ENCODE measurements at places on chromosomes 3 and 15.
A peak's percentile ranks its signal among the peaks of the same experiment; 100 is the strongest.

GRCh38 chr3:183460081-183461055 lies 31.9 kb upstream of the MCF2L2 start:
- no peak for DNase-seq

DNA sequence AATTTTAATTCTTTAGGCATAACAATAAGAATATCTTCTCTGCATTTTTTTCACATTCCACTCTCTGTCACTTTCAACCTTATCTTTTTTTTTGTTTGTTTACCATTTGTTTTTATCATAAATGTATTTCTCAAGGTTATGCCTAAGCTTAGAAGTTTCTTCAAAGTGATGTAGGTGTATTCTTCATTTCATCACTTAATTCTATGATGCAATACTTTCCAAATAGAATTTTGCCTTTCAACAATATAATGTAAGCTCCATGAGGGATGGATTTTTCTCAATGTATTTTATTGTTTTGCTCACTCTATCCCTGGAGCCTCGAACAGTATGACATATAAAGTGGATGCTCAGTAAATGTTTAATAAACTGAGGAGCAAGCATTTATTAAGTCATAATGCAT lies 444.9 kb downstream of the EPHA6 start:
- no peak for DNase-seq

DNA sequence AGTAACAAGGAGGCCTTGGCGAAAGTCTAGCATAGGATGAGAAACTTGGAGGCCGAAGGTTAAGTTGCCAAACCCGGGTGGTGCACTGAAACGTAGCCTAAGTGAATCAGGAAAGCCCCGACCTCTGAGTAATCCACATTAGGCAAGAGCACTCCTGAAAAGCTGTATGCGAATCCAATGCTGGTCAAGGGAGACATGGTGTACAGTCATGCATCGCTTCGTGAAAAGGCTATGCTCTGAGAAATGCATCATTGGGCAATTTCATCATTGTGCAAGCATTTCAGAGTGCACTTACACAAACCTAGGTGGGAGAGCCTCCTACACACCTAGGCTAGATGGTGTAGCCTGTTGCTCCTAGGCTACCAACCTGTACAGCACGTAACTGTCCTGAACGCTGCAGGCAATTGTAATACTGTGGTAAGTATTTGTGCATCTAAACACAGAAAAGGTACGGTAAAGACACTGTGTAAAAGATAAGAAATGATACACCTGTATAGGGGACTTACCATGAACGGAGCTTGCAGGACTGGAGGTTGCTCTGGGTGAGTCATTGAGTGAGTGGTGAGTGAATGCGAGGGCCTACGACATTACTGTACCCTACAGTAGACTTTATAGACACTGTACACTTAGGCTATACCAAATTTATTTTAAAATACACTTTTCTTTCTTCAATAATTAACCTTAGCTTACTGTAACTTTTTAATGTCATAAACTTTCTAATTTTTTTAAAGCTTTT lies 222.5 kb downstream of the SHQ1 start:
- no peak for DNase-seq

GRCh38 chr3:70256566-70256965 lies 55.9 kb downstream of the MDFIC2 start:
- no peak for DNase-seq

DNA sequence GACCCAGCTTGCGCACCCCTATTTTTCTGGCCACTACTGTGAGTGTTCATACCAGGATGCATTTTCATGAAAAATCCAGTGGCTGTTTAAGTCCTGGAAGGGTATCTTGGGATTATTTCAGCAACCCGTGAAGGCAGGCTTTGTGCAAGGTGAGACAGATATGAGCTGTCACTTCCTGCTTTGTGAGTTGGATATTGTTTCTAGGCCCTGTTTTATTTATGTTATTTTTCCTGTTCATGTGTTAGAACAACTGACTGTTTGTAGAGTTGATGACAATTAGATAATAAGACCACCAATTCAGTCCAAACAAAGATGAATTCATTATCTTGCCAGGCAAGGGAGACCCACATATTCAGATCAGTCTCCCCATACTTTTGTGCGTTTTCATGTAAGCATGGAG lies 42.5 kb downstream of the ZBTB38 start:
- DNase-seq: no peak

- no peak for DNase-seq
Measured at GRCh38 chr3:157101486-157101885, 58.5 kb downstream of the CCNL1 start.

- DNase-seq: no peak
Measured at GRCh38 chr3:135990903-135991302, 25.4 kb downstream of the PPP2R3A start.

GRCh38 chr3:14525685-14526631 lies 14.2 kb downstream of the GRIP2 start:
- DNase-seq: peak; percentile 42

GRCh38 chr15:73369154-73369694 lies 466 bp upstream of the HCN4 start:
- no peak for DNase-seq

DNA sequence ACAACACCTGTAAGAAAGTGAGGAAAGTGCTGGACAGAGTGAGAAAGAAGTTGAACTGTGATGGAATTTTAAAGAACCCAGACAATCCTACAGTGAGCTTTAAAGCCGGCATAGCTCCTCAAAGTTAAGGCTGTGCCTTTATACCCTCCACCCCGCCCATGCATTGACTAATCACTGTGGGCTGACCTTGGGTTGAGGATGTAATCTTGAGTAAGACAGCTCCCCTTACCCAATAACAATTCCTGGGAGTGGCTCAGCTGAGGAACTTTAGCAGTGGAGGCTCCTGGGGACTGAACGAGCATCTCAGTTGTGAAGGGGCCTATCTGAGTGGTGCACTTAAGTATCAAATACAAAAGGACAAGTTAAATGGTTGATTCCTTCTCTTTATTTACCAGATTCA lies 35.7 kb upstream of the ZNF770 start:
- DNase-seq: no peak

GRCh38 chr15:67276666-67277065 lies 22.1 kb downstream of the IQCH start:
- DNase-seq: no peak

GRCh38 chr3:129059311-129059958 lies 1.1 kb upstream of the GP9 start:
- DNase-seq: no peak

GRCh38 chr3:141272906-141273662 lies 41.5 kb downstream of the PXYLP1 start:
- no peak for DNase-seq

DNA sequence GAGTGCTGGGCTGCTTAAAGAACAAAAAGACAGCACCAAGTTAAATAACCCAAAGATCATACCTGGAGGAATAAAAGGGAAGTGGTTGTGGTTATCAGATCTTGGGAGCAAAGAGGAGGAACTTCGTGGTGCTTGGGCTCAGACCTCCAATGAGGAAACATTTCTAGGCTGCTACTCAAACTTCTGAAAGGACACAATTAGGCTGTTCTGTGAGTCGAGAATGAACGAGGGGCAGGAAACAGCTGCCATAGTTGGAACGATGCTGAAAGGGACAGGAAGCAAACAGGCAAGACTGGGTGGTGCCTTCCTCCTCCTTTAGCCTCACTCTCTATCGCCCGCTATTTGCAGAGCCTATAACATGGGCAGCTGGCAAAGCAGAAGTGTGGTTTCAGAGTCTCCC lies 276.3 kb upstream of the ARRDC4 start:
- no peak for DNase-seq

DNA sequence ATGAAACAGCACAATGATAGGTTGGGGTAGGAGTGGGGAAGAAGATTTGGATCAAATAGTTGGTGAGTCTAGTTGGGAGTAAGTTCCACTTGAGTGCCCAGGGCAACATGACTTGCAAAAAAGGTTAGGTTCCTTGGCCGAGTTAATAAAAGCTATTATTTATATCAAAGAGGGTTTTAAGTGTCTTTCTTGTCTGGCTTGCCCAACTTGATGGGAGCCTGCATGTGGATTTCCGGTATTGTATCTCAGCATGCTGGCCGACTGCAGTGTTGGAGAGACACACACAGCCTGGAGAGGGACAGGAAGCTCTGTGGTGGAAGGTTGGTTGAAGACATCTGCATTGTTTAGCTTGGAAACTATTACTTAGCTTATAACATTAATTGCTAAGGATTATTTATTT lies 449.5 kb upstream of the TBL1XR1 start:
- no peak for DNase-seq

DNA sequence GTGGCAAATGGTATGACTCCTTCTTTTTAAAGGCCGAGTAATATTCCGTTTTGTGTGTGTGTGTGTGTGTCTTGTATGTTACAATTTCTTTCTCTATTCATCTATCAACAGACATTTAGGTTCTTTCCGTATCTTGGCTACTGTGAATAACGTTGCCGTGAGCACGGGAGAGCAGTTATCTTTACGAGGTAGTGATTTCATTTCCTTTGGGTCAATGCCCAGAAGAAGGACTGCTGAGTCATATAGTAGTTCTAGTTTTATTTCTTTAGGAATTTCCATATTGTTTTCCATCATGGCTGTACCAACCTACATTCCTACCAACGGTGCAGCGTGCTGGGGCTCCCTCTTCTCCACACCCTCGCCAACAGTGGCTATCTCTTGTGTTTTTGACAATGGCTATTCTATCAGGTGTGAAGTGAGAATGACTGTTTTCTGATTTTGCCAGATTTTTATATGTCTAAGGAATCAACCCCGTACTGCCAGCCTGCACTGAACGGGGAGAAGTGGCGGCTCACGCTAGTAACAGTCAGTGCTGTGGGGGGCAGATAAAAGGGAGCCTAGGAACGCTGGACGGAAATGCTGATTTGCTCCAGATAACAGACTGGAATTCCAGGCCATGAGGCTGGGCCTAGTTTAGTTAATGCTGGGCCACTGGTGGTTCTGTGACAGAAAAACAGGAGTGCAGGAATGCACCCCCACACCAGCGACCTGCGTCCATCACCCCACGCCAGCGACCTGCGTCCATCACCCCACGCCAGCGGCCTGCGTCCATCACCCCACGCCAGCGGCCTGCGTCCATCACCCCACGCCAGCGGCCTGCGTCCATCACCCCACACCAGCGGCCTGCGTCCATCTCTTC lies 168.1 kb downstream of the XXYLT1 start:
- DNase-seq: peak; percentile 34

DNA sequence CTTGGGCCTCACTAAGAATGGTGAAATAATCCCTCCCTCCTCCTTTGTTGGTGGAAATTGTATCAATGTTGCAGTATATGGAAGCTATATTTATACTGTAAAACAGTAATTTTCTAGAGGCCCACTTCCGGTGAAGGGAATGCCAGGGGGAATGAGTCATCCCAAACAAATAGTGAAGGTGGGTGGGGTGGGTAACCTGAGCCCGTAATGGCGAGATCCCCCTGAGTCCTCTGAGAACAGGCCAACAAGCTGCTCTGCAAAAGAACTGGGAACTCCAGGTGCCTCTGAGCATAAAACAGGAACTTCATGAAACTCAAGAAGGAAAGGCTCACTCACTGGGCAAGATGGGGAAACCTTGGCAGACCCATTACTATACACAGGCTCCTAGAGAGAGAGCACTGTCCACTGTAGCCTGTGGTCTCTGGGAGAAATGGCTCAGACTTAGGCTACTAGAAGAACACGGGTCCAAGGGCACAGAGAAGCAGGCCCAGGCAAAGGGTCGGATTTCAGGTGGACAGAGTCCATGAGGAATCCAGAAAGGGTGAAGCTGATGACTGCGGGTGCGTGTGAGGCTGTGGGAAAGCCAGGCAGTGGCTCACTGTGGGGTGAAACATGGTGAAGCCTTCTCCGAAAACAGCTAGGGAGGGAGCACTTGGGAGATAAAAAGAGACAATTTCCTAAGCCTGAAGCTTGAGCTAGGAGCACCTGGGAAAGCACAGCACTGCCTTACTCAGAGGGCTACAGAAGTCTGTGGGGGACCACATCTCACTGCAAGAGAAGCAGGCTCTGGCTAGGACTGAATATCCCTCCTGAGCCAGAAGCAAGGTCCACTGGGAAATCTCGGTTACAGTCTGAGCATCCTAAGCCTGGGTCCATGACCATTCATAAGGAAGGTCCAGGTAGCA lies 19.8 kb downstream of the LARP6 start:
- DNase-seq: no peak

- no peak for DNase-seq
Measured at GRCh38 chr3:13518516-13518953, 30.4 kb upstream of the FBLN2 start.

DNA sequence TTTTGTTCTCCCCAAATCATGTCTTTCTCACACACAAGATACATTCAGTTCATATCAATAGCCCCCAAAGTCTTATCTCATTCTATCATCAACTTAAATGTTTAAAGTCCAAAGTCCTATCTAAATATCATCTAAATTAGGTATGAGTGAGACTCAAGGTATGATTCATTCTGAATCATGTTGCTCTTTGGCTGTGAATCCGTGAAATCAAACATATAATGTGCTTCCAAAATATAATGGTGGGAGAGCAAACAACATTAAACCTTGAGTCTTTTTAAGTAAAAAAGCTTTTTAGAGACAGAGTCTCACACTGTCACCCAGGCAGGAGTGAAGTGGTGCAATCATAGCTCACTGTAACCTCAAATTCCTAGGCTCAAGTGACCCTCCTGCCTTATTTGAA lies 139.1 kb downstream of the SAMMSON start:
- no peak for DNase-seq

DNA sequence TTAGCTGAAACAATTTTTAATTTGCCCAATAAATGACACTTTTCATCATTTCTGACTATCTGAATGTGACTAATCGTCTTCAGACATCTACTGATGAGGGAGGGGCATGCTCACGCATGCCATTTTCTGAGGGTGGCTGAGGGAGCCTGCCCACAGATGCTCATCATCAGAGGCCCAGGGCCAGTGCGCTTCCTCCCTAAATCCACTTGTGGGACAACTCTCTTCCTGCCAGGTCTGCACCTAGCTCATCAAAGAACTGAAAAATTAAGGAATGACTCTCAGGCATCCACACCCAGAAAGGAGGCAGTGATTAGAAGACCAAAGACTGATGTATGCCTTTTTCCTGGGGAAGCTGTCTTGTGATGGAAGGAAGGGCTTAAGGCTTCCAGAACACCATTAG lies 22.8 kb downstream of the RTP3 start:
- no peak for DNase-seq

GRCh38 chr15:90419738-90420406 lies 31.8 kb downstream of the IQGAP1 start:
- no peak for DNase-seq

GRCh38 chr15:61702224-61703020 lies 357.8 kb downstream of the VPS13C start:
- DNase-seq: no peak

DNA sequence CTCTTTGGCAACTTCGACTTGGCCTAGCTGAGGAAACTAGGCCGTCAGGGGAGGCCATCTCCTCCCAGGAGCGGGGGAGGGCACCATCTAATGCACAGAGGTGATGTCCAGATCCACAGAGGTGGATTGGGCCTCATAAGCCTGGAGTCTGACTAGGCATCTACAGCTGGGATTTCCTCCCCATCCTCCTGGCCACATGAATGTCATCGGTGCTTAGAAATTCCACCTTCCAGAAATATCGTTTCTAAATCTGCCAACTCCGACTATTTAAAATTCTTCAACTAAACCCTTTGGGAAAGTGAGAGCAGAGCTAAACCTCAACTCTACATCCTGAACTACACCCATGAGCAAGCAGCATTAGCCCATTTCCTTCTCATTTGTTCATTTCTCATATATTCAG lies 118.7 kb downstream of the WNT5A start:
- no peak for DNase-seq
